ENCODE measurements at places on chromosomes 16 and 17.

DNA sequence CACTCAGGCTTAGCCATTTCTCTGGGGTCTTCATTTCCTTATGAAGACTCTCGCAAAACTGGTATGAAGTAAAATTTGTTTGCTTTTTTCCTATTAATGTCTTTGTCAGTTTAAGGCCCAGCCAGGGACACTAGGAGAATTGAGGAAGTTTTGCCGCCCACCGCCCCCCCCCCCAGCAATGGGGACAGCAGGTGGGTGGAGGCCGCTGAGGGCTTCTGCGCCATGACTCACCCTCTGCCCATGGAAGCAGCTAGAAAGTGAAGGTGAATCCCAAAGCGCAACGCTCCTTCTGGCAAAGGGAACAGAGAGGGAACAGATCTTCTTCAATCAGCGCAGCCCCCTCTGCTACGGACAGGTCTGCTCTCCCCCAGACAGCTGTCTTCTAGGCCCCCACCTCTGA is 49.7 kb downstream of the MARF1 start:
- no peak for DNase-seq

- DNase-seq, result no peak
Measured at GRCh38 chr17:17650959-17651358, 30.3 kb upstream of the RAI1 start.

- DNase-seq, result no peak
Measured at GRCh38 chr17:64315032-64315490, 52.0 kb upstream of the TEX2 start.

DNA sequence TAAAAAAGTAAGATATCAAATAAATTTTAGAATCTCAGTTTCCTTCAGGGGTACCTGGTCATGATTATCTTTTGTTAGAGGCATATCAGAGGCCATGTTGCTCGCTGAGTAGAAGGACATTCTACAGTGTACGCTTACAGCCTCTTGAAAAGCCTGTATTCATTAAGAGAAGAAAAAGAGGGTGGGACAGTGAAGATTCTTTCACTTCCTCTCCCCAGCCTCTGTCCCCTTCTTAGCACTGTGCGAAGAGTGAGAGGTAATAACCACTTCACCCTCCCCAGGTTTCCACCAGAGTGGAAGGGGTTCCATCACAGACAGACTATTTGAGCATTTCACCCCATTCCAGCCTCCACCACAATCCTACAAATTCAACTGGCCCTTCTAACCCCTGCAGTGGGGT is 4.8 kb upstream of the LPO start:
- no peak for DNase-seq

Measured in NCI-H146 (cell line).